HL-60 (cell line): ENCODE measurements at places on chromosomes 3 and 15.

- DNase-seq, result no peak
Observed at GRCh38 chr15:85706779-85707518, 87.8 kb downstream of the KLHL25 start.

DNA sequence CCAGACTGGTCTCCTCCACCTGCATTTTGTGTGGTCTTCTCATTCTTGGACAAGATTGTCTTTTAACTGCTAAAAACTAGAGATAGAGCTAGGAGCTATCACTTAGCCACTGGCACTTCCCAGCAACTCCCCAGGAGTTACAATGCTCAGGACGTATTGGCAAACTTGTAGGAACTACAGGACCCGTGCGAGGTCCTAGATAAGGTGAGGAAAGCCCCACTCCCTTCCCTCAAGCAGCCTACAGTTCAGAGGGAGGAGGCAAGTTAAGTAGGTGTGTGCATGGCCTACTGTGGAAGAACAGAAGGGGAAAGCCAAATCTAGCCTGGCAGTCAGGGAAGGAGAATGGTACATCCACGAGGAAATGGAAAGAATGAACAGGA is 504.7 kb upstream of the PROK2 start:
- DNase-seq, result no peak

DNA sequence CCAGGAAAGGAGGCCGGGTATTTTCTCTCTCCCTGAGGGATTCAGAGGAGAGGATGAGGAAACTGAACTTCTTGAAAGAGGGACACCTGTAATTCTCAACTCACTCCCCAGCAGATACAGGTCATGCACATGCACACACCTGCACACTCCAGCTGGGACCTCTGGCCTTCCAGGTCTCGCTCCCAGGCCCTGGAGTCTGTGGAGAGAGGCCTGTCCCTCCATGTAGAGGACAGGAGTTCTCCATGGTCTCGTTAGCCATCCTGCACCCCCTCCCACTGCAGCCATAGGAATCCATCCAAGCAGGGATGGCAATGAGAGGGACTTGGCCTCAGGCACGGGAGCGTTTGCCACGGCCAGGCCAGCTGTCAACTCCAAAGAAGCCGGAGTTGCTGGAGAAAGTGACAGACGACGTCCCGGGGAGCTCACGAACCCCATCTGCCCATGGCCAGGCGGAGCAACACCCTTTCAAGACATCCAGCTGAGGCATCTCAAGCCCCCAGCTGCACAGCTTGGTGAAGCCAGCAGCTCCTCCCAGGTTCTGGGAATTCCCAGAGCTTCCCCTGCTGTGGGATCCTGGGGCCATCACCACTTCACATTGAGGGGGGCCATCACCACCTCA is 223.3 kb downstream of the UACA start:
- DNase-seq, result no peak

- DNase-seq, result no peak
Observed at GRCh38 chr3:26260139-26260538, 362.4 kb upstream of the LRRC3B start.

DNA sequence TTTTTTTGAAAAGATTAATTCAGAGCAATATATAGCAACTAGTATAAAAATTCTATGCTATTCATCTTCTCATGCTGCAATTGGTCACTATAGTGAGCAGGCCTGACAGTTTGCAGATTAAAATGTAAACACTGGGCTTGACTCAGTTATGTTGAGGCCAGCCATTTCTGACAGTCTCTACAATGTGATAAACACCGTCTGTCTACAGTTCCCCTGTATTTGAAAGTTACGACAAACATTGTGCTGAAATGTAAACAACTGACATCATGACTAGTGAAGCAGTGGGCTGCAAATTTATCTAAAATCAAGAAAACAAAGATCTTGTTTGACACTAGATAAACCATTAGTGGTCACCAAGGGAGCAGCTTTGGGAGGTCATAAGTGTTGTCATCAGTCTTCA is 197.4 kb downstream of the ISL2 start:
- DNase-seq, result no peak

DNA sequence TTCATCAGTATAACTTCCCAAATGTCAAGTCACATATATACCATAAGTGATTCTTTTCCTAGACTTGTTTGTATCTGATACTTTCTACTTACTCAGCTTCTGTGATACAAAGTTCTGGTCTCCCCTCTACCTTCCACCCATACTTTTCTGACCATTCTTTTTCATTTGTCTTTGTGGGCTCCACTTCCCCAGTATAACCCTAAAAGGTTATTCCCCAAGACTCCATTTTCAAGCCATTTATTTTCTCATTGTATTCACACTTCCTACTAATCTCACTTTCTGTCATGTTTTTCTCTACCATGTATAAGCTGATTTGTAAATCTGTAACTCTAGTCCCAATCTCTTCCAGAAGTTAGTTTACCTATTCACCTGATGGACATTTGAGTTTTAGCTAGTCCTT is 34.0 kb downstream of the IQCB1 start:
- DNase-seq, result no peak

DNA sequence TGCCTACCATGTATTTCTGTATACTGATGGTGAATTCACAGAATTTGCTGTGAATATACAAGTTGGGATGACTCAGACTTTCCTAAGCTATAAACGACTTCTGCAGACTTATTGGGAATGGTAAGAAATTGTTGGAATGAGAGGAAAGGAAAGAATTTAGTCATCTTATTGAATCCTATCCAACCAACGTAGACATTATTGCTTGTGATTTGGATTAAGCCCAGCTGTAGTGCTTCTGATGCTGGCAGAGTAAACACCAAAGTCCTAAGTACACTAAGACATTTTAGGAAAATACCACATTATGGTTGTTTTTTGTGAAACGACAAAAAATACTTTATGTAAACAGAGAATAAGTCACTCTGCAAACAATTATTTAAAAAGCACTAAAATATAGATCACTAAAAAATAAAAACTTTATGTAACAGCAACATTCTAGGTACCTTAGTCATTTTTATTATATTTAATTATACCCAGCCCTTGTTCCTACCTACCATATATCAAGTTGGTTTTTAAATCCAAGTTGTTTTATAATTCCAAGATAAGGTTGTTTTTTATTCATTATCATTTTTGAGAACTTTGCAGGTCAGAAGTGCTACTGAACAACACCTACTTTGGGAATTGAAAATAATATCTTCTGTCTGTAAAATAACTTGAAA is 99.2 kb upstream of the MLF1 start:
- DNase-seq, result no peak

- DNase-seq, result no peak
Observed at GRCh38 chr3:52986938-52987337, 58.9 kb downstream of the SFMBT1 start.

DNA sequence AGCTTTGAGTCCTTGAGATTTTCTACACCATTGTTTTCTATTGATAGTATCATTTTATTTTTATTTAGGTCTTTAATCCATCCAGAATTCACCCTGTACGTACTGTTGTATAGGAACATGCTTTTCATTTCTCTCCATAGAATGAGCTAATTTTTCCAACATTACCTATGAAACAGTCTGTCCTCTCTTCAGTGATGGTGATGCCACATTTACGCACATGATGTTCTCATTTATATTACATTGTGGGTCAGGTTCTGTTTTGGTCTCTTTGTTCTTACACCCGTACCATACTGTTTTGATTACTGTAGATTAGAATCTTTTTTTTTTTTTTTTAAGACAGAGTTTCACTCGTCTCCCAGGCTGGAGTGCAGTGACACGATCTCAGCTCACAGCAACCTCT is 17.7 kb upstream of the VWA5B2 start:
- no peak for DNase-seq

GRCh38 chr3:30452446-30452845 is 154.0 kb upstream of the TGFBR2 start:
- no peak for DNase-seq

- DNase-seq, result no peak
Observed at GRCh38 chr15:63918317-63918672, 84.5 kb upstream of the HERC1 start.

GRCh38 chr3:179967622-179968021 is 69.1 kb downstream of the PEX5L start:
- no peak for DNase-seq

- no peak for DNase-seq
Observed at GRCh38 chr15:78264304-78265136, at the start of gene DNAJA4. Gene DNAJA4, plus strand, starts transcription at chr15:78264562. Its CDS starts 202 bp downstream, at chr15:78264764.

GRCh38 chr3:69323941-69324340 is 61.9 kb downstream of the FRMD4B start:
- DNase-seq, result no peak

DNA sequence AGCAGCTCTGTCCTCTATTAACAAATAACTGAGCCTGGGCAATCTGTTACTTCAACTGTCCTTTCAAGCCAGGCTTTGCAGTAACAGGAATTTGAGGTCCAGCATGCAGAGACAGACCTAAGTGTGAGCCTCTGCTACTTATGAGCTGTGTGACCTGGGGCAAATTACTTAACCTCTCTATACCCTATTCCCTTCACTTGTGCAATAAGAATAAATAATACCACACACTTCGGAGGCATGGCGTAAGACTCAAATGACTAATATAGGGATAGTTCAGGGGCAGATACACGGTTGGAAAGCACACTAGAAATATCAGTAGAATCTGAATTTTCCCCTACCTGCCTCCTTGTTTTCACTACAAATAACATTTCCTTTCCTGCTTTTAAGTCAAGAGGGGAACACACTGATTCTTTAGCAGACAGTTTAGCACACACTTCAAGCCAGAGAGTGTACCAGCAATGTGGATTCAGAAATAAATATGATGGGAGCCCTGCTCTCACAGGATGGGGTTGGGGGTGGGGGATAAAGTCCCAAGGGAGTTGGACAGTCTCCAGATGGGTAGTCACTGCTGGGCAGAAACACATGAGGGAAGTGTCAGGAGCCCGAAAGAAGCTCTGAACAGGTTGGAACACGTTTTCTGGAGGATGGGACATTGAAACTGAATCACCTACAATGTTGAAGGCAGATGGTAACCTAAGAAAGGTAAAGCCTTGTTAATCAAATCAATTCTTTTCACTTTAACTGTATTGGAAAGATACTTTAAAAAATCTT is 61.8 kb upstream of the RBP1 start:
- no peak for DNase-seq

DNA sequence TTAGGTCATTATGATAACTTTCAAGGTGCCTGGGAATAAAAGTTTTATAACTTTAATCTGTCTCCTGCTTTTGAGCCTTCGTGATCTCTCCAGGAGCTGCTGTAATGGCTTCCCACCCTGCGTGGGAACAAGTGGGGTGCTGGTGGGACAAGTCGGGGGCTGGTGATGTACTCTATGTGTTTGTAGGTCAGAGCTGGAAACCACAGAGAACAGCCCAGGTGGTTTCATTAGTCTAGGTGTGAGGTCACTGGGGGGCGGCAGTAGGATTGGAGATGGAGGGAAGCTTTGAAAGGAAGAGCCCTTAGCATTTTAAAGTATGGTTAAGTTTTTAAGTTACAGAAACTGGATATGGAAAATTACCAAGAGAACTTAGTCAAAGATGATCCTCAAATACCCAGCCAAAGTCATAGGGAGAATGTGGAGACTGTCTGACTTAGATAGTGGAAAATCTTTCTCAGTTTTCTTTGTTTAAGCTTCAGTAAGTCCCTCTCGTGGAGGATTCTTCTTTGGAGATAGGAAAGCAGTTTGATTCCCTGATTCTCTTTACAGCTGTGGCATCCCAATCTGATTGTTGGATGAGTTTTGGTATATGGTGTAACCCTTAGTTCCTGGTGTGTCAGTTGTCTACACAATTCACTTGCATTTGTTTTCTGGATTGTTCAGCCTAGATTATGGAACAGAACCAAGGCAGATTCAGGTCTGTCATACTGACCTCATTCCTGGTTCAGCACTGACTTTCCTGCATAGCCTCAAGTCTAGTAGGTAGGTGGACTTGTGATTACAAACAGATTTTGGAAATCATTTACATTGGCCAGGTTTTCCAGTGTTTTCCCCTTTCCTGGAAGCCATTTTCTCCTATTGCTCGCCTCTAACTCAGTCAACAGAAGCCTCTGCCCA is 115.6 kb downstream of the FNDC3B start:
- DNase-seq, result no peak

- DNase-seq, result no peak
Observed at GRCh38 chr3:55467099-55467498, 20.0 kb downstream of the WNT5A start.

GRCh38 chr3:123385001-123385401 is 63.9 kb downstream of the ADCY5 start:
- DNase-seq, result no peak

GRCh38 chr15:76071806-76072205 is 12.0 kb downstream of the TMEM266 start:
- DNase-seq, result no peak

DNA sequence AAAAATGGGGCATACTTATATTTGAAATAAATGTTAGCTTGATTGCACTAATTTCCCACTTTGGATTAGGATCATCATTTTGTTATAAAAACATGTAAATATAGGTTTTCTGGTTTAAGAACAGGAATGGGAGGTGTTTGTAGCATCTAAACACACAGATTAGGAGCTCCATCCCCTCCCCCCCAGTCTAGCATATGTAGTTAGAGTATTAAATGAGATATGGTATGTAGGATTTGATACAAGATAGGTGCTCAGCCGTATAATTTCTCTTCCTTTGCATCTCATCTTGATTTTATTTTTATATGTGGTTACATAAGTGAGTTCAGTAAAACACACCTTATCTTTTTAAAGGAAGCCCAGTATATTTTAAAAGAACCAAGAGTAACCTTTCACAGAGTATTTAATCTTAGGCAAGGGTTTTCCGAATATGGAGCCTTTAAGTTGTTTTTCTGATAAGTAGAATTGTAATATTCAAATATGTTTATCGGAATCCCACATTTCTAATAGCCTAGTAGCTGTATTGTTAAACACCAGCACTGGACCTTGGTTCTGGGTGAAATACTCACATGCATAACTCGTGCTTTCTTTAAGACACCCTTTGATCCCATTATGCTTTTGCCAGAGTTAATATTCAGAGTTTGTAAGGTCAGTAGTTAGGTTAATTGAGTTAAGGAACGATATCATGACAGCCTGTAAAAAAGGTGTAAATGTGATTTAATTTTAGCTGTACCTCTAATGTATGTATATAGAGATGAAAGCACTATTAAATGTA is 2.3 kb downstream of the SLC25A36 start:
- DNase-seq, result no peak

- no peak for DNase-seq
Observed at GRCh38 chr3:49058011-49058410, 28.8 kb upstream of the IMPDH2 start.
